Renal cortical epithelial cell (primary cell): ENCODE measurements at places on chromosomes 5 and 9.

GRCh38 chr9:115373710-115374045, 255.7 kb upstream of the TNC start:
- DNase-seq, result no peak

- no peak for DNase-seq
Measured at GRCh38 chr9:34577400-34578240, 11.9 kb downstream of the CNTFR start.

DNA sequence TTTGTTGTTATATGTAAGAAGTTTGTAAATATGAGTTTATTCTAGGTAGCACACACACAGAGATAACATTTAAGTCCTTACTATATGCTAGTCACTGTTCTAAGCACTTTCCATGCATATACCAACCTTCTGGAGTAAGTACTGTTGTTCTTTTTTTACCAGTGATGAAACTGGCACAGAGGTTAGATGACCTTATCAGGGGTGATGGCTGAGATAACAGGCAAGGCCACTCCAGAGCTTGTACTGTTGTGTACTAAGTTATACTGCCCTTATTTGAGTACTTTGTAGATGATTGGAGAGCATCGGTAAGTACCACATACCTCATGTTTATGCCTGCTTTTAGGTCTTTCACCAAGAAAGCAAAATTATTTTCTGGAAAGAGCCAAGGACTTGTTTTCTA, 6.2 kb downstream of the POLR1E start:
- DNase-seq, result no peak

DNA sequence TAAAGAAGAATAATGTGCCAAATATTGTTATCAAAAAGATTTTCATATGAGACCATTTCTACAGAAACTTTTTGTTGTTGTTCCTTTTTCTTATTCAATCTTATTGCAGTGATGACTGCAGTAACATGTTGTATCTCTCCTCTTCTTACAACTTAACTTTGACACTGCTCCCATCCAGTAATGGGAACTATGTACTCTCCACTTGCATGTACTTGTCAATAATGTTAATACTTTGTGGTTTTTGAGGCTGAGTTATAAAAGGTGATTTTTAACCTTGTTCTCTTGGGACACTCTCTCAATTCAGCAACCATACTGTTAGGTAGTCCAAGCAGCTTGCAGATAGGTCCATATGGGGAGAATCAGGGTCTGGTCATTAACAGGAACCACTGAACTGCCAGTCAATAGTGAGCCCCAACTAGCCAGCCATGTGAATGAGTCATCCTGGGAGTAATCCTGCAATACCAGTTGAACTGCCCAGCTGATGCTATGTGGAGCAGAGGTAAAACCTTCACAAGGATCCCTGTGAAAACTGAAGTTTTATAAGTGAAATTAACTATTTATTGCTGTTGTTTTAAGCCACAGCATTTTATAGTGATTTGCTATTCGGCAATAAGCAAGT, 199.6 kb upstream of the DAB2 start:
- DNase-seq, result peak; percentile 90

- DNase-seq, result peak; percentile 72
Measured at GRCh38 chr5:137621861-137622823, 113.7 kb downstream of the KLHL3 start.

DNA sequence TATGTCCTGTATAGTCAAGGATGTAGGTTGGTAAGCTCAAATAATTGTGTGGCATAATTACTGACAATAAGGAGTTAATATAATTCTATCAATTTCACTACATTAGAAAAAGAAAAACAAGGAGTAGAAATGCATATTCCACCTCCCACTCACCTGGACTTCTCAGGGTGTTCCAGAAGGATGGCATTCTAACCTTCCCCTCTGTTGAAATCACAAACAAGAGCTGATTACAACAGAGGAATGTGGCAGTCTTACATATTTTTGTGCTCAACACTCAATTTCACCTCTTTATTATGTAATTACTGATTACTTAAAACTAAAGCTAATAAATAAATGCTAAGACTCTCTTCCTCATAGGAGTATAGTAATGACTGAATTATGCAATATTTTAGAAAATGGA, 745.3 kb downstream of the DTWD2 start:
- no peak for DNase-seq

- DNase-seq, result no peak
Measured at GRCh38 chr9:14148501-14149103, 165.3 kb downstream of the NFIB start.

DNA sequence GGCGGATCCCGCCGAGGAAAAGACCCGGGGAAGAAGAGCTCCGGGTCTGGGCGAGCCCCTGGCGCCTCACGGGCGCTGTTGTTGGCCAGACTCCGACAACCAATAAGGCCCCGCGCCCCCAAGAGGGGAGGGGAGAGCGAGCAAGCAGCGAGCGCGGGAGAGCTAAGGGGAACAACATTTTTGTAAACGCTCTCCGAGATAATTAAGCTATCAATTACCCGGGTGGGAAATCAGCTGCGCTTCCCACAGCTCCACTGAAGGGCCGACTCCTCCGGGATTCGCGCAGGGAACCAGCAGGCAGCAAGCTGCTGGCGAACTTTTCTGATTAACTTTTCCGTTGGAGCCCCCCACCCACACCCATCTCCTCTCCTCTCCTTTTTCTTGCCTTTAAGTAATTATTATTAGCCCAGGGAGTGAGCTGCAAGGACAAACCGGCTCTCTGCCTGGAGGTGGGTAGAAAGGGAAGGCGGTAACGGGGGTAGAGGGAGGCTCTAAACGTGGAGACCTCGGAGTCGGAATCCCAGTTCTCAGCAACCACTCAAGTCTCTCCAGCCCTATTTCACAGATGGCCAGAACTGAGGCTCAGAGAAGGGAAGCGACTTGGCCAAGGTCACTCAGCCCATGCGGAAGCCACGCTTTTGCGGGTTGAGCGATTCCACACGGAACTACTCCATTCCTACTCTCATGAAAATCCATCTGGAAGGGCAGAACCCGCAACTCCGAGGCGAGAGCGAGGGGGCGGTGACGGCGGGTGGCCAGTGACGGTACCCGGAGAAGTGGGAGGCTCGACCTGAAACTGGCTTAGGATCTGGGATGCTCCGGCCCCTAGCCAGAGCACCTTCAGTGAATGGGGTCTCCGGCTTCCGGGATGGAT, 1.3 kb downstream of the ASTN2 start:
- DNase-seq, result no peak

DNA sequence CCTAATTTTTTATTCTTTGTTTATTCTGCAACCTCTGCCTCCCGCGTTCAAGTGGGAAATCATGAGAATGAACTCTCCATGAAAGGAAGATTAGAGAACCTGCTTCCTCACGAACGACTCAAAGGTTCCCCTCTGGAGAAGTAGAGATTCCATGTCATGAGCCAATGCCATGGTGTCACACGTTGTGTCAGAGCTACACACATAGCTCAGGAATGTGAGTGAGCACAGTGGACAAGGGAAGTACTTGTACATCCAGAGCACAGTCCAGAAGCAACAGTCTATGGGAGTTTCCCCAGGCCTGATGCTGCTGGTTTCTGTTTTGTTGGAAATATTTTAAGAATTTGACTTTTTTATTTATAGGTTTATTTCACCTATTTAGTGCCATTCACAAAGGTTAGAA, 26.8 kb upstream of the PPP2CA start:
- peak; percentile 89 for DNase-seq

- no peak for DNase-seq
Measured at GRCh38 chr5:157961176-157961575, 102.2 kb upstream of the CLINT1 start.

DNA sequence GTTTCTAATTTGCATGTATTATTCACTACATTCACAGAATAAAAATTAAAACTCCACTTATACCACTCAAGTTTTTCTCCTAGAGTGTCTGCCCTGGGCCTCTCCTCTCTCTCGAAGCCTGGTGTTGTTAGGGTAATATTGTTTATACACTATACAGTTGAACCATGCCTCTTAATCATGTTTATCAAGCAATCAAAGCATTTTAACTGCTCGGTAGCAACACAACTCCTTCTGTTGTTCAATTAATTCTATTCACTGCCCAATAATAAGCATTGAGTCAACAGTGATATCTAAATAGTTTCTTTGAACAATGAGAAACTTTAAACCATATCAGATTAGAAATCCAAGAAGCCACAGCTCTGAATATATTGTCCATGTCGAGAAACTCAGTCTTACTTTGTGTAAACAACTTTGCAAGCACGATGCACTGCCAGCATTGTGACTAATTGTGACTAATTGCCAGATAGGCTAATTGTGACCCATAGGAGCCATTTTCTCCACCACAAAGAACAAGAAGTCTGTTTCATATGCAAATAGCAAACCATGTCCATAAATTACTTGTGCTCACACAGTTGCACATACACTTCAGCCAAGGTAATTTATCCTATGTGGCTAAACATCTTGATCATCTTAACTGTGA, at the start of gene DNAH5:
TSS of gene DNAH5 (minus strand) at position 129 of the 640 bp plus-strand sequence. CDS start 250 bp downstream, outside the sequence.
- peak; percentile 73 for DNase-seq

DNA sequence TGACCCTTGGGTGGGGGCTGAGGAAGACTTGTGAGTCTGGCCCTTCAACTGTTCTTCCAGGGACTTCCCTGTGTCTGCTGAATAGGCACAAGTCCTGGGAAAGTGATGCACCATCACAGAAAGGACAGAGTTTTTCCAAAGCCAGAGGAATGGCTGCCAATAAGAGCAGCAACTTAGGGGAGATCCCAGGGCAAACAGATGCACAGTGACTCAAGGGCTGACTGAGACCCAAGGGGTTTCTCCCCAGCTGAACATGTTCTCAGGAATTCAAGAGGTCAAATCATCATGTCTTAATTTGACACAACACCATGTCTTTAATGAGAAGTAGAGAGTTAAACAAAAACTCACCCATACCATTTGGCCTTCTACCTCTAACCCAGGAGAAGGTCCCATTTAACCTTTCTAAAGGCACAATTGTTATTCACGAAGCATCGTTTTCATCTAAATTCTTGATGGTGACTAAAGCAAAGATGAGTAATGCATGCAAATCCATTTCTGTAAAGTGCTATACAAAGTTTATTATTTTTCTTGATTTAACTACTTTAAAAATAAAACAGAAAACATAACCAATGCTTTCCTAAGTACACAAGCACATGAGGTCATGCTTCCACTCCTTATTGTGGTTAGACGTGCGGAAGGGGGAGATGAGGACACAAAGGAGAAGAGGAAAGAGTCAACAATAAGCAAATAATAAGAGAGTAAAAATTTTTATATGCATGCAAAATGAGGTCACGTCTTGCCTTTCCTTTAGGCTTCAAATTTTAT, 324.1 kb downstream of the PLK2 start:
- DNase-seq, result no peak

DNA sequence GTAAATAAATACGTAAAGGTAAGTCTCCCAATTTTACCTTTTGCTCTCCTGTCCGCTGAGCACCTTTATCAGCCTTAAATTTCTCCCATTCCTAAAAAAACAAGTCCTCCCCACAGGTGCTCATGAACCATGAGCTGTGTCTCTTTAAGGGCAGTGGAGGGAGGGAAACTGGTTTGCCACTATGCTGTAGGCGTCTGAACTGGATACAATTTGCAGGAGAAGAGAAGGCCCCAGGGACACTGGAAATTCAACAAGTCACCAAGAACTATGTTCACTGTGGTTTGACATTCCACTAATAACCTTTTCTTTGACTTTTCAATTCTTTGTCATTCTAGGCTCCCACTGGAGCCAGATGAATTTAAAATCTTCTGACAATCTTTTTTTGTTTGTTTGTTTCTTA, 72.2 kb downstream of the LHFPL2 start:
- no peak for DNase-seq

- no peak for DNase-seq
Measured at GRCh38 chr9:6488395-6488794, 75.4 kb downstream of the UHRF2 start.

DNA sequence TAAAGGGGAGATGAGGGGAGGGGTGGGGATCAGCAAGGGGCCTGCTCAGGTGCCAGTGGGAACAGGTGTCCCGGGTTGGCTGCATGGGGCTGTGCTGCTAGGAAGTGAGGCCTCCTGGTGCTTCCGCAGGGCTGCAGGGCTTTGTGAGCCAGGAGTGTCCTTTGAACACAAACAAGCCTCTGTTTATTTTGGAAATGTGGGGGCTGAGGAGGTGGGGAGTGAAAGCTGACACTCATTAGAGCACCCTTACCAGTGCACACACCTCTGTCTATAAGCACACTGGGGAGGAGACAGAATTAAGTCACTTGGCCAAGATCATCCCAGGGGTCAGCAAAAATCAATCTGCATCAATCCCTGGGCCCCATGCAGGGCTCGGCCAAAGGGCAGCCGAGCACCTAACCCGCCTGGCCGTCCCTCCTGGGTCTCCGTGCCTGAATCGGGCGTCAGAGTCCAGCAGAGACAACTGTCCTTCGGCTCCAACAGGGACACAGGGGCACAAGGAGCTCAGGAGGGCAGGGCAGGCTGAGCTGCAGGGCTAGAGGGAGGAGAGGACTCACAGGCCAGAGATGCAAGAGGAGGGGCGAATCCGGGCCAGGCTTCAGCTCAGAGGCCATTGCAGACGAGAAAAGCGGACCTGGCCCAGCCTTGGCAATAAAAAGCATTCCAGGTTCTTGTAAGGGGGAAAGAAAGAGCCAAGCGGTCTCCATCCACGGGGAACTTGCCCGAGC, 99.8 kb downstream of the VAV2 start:
- DNase-seq, result no peak

DNA sequence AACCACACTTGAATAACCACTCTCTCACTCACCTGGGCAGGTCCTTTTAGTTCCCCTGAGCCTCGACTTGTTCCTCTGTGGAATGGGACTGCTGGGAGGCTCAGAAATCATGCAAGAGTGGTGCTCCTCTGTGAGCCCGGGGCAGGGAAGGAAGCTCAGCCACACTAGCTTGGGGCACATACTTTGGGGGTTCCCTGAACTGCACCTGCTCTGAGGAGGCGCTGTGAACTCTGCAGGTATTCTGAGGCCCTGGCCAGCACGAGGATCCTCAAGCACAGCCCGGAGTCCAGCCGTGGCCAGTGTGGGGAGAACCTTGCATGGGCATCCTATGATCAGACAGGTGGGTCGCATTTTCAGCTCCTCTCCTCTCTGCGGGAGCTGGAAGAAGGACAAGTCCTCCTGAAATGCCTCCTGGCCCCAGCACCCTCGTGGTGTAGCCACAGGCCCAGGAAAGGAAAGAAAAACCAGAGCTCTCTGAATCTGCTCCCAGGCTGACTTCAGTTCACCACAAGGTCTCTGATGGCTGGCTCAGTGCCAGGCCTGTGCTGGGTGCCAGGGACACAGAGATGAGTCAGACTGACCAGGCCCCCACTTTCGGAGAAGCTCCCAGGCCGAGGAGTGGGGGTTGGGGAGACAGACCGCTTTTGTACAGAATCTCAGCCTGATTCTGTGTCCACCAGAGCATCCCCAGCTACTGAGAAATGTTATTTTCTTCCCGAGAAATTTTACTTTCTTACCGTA, 11.9 kb downstream of the GLIPR2 start:
- DNase-seq, result peak; percentile 94

DNA sequence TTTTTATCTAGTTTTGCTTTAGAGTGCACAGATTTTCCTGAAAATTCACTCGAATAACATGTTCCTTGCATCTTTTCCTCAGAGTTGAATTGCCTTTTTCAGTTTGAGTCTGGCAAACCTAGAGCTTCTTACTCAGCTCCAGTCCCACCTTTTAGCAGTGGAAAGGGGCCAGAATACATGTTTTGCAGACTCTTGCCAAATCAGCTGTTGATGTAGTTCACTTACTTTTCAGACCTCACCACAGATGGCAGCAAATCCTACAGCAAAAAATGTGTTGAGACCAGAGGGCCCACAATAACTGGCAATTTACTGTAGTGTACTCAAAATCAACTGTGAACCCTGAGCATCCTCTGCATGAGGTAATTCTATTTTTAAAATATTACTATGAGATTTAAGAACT, 545.2 kb upstream of the ACO1 start:
- DNase-seq, result no peak

GRCh38 chr9:38771593-38771992, 51.7 kb upstream of the FAM240B start:
- no peak for DNase-seq

GRCh38 chr5:55582256-55582655, 47.5 kb upstream of the PLPP1 start:
- DNase-seq, result no peak

GRCh38 chr5:174872271-174872670, 147.9 kb downstream of the MSX2 start:
- DNase-seq, result no peak
